NCI-H2171 treated with DMSO at 0.1 percent for 48 hours (cell line): ENCODE measurements at places on chromosomes 1 and 21.

- peak; percentile 61 for DNase-seq
Measured at GRCh38 chr1:93814795-93815340, 64.1 kb downstream of the DNTTIP2 start.

DNA sequence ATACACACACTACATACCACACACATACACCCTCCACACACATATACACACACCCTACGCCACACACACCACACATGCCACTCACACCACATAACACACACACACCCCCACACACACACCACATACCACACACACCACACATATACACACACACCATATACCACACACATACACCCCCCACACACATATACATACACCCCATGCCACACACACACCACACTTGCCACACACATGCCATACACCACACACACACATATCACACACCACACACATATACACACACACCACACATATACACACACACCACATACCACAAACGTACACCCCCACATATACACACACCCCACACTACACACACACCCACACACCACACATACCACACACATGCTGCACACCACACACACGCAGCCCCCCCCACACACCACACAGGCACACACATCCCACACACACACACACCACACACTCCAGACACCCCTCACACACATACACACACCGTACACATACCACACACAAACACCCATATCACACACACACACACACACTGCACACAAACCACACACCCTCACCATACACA, 76.7 kb upstream of the TMPRSS2 start:
- no peak for DNase-seq

DNA sequence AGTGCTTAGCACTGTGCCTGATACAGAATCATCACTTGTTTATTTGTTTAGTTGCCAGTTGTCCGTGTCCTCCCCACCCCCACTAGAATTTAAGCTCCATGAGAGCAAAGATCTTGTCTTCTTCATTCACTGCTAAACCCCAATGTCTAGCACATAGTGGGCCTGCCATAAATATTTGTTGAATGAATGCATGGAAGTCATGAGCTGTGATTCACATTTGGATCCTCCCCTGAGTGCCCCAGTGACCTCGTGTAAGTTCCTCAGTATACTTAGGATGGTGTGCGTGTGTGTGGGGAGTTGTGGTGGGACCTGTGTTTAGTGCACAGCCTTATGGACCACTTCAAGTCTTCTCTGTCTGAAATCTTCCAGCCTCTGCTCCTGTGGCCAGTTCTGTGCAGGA, 23.1 kb downstream of the IER5 start:
- no peak for DNase-seq

DNA sequence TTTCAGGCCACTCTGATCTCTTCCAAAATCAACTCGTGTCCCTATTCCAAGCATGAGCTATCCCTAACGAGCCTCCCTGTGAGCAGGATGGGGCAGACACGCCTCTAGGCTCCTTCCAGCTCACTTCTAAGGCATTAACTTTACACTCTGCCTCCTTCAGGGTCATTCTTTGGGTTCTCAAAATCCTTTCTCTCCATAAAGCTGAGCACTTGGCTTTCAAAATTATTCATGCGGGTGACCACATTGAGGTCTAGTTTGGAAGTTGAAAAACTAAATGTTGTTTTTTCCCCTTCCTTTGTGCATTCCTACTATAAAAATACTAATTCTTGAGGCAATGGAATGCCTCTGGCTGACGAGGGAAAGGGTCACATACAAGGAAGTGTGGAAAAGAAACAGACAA, 33.5 kb upstream of the BMP8B start:
- DNase-seq = no peak

DNA sequence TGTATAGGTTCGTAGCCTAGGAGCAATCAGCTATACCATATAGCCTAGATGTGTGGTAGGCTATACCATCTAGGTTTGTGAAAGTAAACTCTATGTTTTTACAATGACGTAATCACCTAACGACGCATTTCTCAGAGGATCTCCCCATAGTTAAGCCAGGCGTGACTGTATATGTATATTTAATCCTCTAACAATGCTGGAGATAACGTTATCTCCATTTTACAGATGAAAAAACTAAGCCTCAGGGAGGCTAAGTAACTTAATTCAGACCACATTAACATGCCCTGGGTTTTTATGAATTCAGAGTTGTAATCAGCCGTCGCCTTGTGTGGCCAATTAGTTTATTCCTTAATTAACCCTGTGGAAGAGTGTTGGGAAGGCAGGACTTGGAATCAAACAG, 107.7 kb upstream of the PLXNA2 start:
- DNase-seq = no peak

GRCh38 chr21:34091607-34092006, 18.2 kb downstream of the MRPS6 start:
- DNase-seq = no peak

- peak; percentile 89 for DNase-seq
Measured at GRCh38 chr1:201016943-201017827, 6.3 kb downstream of the KIF21B start.

GRCh38 chr1:170663404-170664092, 383 bp upstream of the PRRX1 start:
- no peak for DNase-seq

- DNase-seq = no peak
Measured at GRCh38 chr1:46687093-46687659, 15.5 kb downstream of the TEX38 start.

DNA sequence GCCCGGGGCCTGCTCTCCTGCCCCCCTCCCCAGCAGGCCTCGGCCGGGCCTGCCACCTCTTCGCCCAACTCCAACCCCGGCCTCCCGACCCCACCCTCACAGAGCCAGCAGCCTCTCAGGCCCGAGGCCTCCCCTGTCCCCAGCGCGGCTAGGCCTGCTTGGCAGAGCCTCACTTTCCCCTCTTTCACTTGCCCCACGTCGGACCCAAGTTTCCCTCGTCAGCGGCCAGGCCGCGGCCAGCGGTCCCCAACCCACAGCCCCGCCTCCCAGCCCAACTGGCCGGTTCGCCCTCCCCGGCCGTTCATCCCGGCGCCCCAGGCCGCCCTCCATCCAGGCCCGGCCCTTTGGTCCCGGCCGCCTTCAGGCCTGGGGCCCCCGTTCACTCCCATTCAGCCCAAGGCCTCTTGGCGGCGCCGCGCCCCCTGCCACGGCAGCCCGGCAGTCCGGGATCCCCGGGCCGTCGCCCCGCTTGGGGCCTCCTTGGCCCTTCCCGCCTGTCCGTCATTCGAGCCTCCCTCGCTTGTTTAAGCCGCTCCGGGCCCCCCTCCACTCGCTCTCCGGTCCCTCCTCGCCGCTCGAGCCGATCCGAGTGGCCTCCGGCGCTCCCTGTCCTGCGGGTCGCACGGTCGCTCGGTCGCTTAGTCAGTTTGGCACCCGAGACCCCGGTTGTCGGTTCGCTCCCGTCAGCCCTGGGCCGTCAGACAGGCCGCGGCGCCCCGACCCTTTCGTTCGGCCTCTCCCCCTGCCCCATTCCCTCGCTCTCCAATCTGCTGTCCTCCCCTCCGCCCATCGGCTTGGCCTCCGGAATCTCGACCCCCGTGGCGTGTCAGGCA, 1.4 kb downstream of the LRRC41 start:
- DNase-seq = peak; percentile 32

DNA sequence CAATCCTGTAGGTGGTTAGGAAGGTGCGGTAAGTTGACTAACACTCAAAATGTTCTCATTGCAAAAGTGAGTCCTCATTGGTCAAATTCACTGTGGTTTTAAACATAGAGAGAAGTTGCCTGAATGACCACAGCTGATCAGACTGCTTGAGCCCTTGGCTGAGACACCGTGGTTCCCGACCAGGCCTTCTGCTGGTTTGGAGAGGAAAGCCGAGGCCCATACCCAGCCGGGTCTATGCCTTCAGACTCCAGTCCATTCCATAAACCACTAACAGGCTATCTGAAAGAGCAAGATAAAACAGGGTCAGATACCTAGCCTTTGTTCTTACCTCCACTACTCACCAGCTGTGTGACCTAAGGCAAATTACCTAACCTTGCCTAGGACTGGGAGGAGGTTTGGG, 133.9 kb downstream of the LMX1A start:
- DNase-seq = no peak

GRCh38 chr1:238331557-238331956, 440.8 kb upstream of the ZP4 start:
- DNase-seq = no peak

- DNase-seq = peak; percentile 16
Measured at GRCh38 chr1:221573756-221574155, 168.1 kb downstream of the DUSP10 start.

GRCh38 chr21:44567481-44568171, 5.9 kb upstream of the KRTAP10-4 start:
- no peak for DNase-seq

DNA sequence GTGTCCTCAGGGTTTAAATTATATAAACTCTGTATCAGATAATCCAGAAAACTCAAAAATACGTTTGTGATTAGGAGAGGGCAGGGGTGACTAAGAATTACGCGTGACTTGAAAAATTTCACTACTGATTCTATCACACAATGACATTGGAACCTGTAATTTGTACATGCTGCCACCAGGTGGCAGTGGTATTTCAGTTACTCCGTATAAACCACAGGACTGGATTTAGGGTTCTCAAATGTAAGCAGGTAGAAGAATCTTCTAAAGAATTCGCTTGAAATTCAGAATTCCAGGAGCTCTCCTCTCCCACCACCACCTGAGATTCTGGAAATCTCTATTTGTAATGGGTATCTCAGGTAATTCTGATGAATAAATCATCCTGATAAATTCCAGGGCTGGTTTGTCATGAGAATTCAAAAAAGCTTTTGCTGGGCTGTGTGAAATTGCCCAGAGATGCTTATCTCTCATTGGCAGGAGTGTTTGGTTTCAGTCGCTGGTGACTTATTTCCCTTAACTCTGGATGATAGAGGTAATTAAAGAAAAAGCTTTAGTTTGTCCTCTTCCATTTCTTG, 1.7 kb upstream of the KRTAP7-1 start:
- DNase-seq = no peak
